Bronchial epithelial cell (primary cell): ENCODE measurements at places on chromosomes 11 and 22.

- DNase-seq = peak; percentile 21
Measured at GRCh38 chr11:15893080-15893492, 463.3 kb downstream of the SOX6 start.

DNA sequence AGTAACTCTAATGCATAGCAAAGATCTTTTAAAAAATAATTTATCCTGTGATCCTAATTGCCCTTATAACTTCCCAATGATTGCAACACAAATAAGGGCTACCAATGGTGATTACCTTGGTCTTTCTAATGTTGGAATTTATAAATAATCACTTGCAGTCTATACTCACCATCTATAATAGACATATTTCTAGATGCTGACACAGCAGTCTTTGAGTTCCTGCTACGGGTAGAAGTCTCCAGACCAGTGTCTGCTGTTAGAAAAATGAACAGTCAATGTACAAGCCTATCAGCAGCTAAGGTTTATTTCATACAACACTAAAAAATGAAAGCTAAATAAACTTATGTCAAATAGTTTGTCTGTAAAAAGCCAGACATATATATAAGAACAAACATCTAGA lies 44.4 kb upstream of the GPR83 start:
- DNase-seq = no peak

GRCh38 chr11:12001186-12001585 lies 7.2 kb downstream of the DKK3 start:
- DNase-seq = no peak

DNA sequence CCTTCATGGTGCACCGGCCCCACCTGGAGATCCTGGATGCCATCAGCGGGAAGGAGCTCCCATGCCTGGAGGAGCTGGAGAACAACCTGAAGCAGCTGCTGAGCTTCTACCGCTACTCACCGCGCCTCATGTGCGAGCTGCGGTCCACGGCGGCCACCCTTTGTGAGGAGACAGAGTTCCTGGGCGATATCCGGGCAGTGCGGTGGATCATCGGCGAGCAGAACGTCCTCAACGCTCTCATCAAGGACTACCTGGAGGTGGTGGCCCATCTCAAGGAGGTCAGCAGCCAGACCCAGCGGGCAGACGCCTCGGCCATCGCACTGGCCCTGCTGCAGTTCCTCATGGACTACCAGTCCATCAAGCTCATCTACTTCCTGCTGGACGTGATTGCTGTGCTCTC lies 59.2 kb downstream of the SYT13 start:
- DNase-seq = no peak

DNA sequence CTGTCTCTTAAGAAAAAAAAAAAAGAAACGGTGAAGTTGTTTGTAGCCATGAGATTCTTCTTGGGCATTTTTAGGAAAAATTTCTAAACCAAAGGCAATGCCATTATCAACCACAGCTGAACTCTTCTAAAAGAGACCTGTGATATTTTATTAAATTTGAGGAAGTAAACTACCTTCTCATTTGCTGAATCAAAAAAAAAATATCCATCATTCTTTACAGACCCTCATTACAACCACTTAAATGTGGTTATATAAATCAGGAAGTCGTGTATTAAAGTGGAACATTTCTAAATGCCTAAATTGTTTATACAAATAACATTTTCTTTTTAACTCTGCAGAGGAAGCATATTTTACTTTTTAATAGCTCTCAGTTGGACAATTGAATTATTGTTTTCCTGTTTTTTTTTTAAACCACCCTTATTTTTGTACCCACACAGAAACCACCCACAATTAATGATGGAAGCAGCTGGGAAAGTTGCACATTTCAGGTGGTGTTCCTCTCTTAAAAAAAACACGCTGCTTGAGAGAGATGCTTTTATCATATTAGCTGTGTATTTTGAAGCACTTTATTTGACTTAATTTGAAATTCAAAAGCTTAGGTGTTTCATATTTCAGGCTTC lies 91.2 kb downstream of the ARHGAP42 start:
- DNase-seq = no peak

DNA sequence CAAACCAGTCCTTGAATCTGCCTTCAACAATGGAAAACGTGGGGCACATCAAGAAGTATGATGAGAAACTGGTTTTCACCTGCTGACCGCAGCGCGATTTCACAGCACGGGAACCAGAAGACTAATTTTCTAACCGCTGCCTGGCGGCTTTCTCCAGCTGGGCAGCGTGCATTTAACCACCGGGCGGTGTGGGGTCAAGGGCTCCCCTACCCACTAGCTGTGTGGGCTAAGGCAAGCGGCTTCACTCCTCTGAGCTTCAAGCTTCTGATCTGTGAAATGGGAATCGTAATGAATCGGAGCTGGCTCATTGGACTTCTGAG lies 4.2 kb downstream of the SHANK2 start:
- DNase-seq = no peak

- peak; percentile 12 for DNase-seq
Measured at GRCh38 chr11:33869481-33870422, 22.1 kb downstream of the LMO2 start.

- no peak for DNase-seq
Measured at GRCh38 chr11:79321263-79321662, 119.6 kb downstream of the TENM4 start.
